GM20000 (cell line): ENCODE measurements at places on chromosomes 4 and X.

DNA sequence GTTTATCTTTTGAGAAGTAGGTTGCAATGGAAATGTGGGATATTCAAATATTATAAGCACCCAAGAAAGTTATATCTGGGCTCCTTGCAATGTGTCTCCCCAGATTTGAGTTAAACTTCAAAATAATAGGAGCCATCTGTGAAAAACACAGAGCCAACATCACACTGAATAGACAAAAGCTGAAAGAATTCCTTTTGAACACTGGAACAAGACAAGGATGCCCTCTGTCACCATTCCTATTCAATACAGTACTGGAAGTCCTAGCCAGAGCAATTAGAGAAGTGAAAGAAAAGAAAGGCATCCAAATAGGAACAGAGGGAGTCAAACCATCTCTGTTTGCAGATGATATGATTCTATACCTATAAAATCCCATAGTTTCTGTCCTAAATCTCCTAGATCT lies 114.3 kb upstream of the IL1RAPL1 start:
- DNase-seq, result no peak

GRCh38 chrX:103376979-103377324 lies 614 bp downstream of the BEX3 start:
- no peak for DNase-seq

- no peak for DNase-seq
These were observed 67.7 kb downstream of the INPP4B start for GRCh38 chr4:142778430-142778829.

DNA sequence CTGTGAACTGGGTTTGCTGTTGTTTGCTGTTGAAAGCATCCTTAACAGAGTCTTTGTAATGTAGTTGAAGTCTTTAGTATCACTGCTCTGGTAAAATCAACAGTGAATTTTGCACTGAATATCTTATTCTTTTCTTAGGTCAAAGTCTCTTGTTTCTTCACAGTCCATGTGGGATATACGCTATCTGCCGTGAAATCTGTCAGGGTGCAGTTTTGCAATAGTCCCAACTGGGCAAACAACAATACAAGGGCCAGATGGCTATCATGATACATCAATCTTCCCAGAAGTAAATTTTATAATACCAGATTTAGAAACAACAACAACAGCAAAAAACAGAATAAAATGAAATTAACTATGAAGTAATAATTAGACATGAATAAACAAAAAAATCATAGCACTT lies 123.5 kb downstream of the PPARGC1A start:
- no peak for DNase-seq

GRCh38 chr4:108685036-108685686 lies 34.8 kb downstream of the OSTC start:
- DNase-seq, result no peak

- DNase-seq, result no peak
These were observed 98.0 kb downstream of the MAML3 start for GRCh38 chr4:140056015-140056414.

- DNase-seq, result no peak
These were observed 31.3 kb upstream of the CLDN24 start for GRCh38 chr4:183353557-183353956.

GRCh38 chrX:119427024-119427794 lies 28.1 kb downstream of the SLC25A43 start:
- peak; percentile 38 for DNase-seq

DNA sequence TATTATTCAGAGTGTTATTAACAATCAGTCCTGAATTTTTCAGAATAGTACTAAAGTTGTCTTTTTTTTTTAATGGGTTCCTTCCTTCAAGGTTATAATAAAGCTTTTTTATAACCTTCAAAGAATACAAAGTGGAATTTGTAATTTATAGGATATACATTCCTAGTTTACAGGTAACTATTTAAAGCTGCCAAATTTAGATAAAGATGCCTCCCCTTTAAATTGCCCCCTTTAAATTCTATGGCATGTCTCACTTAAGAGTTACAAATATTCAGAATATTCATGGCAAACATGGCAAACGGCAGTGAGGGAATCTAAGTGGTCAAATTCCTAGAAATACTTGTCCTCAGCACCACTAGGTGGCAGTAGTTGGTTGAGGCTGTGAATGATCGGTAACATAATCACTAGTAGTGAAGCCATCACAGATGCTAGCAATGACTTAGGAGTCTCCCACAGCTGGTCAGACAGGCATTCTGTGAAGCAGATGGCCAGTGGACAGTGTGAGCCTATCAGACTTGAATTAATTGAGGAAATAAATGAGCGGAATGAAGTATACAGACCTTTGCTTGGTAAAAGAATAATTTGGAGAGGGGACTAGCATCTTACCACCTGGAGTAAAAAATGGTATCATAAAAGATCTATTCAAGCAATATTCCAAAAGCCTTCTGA lies 86.4 kb downstream of the CBR4 start:
- DNase-seq, result peak; percentile 62

DNA sequence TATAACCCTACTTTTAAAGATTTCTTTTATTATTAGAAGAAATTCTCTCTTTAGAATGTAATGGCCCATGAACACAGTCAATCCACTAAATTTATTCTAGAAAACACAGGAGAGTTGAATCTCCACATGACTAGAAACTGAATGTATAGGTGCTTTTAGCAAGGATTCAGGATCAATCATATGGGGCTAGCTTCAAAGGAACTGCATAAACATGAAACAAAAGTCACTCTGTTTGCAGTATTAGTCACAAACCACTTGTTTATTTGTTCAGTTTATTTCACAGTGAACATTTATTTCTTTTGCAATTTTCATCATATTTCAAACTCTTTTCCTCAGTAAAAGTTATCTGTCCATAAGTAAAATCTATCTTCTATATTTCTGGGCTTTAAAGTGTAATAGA lies 1604.6 kb downstream of the PCDH18 start:
- DNase-seq, result no peak

GRCh38 chr4:749698-750666 lies 44.4 kb downstream of the PCGF3 start:
- DNase-seq, result no peak

DNA sequence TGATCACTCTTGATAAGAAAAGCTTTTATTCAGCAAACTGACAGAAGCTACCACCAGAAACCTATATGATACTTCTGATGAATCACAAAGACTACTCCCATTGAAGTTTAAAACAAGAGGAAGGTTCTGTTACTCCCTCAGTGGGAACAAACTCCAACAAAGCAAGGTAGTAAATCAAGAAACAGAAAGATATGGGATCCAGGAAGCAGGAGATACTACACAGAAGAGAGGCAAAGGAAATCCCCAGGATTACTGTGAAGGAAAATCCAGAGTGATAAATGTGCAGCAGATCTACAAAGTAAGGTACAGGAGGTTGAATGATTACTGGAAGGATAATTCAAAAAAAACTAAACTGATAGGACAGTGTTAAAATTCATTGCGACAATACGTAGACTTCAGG lies 222.4 kb downstream of the HHIP start:
- no peak for DNase-seq

DNA sequence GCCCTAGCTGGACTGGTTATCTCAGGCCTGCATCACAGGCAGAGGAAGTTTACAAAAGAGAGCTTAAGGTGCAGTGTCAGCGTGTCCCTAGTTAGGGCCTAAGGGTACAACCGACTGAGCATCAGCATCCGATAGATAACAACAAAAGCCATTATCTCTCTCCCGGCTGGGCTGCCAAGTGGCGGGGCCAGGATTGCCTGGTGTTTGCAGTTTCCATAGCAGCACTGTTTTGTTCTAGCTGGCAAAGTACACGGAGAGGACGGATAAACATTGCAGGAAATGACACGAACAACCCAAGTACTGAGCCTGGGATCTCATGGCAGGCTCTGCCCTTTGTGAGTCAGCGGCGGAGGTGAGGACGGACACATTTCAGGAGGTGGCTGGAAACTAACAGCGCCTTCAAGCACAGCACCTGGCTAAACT lies 104.7 kb upstream of the NOCT start:
- DNase-seq, result no peak

DNA sequence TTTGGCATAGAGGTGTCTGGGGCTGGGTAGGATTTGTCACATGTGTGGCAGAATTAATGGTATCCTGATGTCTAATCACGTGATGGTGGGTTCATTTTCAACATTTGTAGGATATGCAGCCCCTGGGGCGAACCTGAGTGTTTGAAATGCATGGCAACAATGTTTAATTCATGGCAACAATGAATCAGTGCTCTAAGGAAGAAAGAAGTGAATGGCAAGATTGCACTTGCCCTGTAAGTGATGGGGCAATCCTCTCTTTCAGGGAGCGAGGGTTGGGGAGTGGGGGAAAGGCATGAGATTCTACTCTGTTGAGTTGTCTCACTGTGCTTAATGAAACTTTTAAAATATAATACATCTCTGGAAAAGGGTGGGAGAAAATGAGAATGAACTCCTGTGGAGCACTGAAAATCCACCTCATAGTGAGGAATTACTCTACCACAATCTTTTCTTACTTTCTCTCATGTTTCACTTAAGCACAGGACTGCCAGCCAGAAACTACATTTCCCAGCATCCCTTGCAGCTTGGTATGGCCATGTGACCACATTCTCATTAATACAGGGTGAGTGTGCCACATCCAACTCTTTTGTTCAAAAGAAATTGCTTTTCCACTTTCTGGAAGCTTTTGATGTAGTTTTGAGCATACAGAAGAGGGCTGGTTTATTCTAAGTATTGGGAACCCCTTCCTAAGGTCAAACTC lies 64.0 kb upstream of the PGM2 start:
- no peak for DNase-seq

DNA sequence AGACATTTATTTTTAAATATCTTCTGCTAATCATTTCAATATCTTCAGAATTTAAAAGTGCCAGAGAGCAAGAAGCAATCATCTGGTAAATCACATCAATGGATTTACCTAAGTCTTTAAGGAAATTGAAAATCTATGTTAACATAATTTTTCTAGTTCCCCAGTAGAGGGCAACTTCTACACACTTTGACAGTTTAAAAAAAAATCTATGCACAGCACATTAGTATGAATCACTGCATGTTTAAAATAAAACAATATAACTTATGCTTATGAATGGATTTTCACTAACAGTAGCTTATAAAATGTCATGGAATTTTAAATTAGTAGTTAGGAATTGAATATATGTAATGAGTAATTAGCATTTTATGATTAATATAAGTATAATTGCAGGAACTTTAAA lies 126.5 kb downstream of the REELD1 start:
- no peak for DNase-seq

- DNase-seq, result peak; percentile 41
These were observed 139.9 kb upstream of the USP9X start for GRCh38 chrX:40945361-40945713.

DNA sequence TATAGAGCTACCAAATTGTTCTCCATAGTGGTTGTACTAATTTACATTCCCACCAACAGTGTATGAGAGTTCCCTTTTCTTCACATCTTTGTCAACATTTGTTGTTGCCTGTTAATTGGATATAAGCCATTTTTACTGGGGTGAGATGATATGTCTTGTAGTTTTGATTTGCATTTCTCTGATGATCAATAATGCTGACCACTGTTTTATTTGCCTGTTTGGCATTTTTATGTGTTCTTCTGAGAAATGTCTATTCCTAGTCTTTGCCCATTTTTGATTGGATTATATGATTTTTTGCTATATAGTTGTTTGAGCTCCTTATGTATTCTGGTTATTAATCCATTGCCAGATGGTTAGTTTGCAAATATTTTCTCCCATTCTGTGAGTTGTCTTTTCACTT lies 44.3 kb downstream of the ACTRT1 start:
- DNase-seq, result no peak

- DNase-seq, result no peak
These were observed 19.1 kb downstream of the VSIG4 start for GRCh38 chrX:66020631-66021334.

GRCh38 chrX:17679820-17680219 lies 57.5 kb upstream of the SCML1 start:
- DNase-seq, result no peak

- DNase-seq, result no peak
These were observed 57.2 kb upstream of the FAM9C start for GRCh38 chrX:13101441-13102139.

- no peak for DNase-seq
These were observed 22.0 kb downstream of the PPEF2 start for GRCh38 chr4:75880278-75880677.

- peak; percentile 33 for DNase-seq
These were observed 100.1 kb downstream of the REPS2 start for GRCh38 chrX:17046478-17047097.

DNA sequence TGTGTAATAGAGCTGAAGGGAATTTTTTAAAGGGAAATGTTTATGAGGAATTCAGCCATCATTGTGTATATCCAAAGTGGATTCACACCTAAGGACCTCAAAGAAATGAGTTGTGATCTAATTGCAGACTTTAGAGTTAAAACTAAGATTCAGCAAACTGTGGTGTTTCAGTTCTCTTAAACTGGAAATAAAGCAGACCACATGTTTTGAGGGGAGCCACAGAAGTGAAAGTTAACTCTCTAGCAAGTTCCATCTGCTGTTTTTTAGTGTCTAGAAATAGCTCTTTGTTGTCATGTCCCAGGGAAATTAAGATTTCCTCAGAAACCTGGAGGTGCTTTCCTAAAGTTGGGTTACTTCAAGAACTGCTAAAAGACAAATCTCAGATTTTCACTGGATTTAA lies 97.3 kb upstream of the DDX3X start:
- peak; percentile 41 for DNase-seq

DNA sequence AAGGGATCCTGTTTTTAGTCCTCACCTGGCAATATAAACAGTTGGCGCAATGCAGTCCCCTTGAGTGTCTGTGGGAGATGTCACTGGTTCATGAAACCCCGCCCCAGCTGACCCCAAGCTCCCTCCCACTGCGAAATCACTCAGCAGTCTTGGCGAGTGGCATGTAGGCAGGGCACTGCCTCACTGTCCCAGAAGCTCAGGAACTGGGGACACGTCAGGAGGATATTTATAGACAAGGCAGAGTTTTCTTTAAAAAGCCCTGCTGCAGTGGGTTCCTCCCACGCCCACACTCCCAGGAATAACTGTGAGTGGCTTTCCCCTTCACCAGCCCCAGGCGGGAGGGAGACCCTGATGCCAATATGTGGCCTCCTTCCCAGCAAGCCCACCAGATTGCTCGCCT lies 44.3 kb upstream of the PPP2R2C start:
- DNase-seq, result no peak

DNA sequence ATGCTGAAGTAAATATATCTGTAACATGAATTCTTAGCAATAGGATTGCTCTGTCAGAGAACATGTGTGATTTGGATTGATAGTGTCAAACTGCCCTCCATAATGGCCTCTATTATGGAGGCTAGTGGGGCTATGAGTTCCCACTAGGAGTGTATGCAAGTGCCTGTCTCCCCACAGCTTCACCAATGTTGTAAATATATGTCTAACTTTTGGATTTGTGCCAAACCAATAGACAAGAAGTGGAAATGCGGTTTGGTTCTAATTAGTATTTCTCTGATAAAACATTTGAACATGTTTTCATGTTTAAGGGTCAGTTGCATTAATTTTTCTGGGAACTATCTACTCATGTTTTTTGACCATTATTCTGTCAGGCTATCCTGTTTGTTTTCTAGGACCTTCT lies 28.1 kb downstream of the GPAT3 start:
- no peak for DNase-seq

GRCh38 chr4:157819693-157820464 lies 352.9 kb downstream of the GASK1B start:
- DNase-seq, result no peak

GRCh38 chr4:35867057-35867456 lies 377.3 kb downstream of the ARAP2 start:
- DNase-seq, result no peak
